ENCODE measurements at places on chromosomes 16 and 17.

DNA sequence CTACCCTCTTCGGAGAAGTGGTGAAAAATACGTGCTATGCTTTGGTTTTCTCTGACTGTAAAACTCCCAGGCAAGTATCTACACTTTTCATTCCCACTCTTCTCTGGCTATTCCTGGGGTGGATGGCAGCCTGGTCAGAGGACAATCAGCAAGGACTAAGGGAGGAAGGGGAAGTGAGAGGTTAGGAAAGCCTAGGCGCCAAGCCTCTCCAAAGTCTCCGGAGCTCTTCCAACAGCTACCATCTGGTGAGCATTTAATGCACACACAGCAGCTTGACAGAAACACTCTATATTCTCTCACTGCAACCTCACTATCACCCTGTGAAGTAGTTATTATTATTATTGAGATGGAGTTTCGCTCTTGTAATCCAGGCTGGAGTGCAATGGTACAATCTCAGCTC is 65.1 kb downstream of the WSCD1 start:
- DNase-seq: no peak

- DNase-seq: peak; percentile 63
Observed at GRCh38 chr17:17741349-17742023, 60.2 kb downstream of the RAI1 start.

DNA sequence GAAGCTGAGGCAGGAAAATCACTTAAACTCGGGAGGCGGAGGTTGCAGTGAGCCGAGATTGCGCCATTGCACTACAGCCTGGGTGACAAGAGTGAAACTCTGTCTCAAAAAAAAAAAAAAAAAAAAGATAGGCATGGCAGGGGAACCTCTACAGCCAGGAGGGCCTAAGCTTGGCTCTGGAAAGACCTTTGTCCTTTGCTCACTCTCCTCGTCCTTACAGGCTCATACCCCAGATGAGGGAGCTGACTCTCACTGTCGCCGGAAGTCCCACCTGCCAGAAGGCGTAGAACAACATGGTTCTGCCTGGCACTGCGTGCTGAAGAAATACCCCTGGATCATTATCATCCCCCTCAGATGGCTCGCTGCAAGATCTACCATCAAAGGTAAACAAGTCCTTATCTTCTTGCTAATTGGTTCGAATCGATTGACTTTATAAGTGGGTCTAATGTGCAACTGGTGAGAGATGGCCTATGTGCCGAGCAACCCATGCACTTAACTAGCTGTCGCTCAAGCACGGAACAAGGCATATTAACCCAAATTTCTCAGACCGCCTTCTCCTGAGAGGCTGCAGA is 29.7 kb downstream of the RTN4RL1 start:
- DNase-seq: no peak

DNA sequence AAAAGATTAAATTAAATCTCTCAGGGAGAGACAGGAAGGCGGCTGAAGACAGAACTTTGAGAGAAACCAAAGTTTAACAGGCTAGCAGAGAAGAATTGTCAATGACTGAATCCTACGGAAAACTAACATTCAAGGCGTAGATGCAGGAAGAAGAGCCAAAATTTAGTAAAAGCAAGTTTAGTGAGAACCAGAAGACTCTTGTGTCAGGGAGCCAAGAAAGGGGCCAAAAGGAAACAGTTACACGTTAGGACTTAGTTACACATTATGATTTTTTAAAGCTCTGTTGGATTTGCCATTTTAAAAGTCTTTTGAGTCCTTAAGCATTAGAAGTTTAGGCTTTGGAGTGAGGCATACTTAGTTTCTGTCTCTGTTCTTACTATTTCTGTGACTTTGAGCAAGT is 164.6 kb downstream of the CHD9 start:
- no peak for DNase-seq

DNA sequence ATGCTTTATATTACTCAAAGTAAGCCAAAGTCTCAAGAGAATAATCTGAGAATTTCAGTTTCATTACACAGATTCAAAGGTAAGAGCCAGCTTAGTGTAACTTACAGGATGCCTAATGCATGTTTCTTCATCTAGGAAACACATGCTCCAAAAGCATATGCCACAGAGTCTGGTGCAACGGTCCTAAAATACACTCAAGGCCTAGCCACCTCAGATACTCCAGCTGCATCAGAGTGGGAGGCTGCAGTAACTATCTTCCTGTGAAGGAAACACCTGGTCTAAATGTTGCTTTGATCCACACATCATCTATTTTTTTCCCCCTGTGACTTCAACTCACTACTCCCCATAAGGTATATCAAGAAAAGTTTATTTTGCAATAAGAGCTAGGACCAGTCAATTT is 51.6 kb upstream of the CORO6 start:
- DNase-seq: no peak

Data from SJSA1 (cell line).